ENCODE measurements at places on chromosomes 6 and 20.
A peak's percentile ranks its signal among the peaks of the same experiment; 100 is the strongest.

GRCh38 chr6:138307816-138308730, 69.6 kb upstream of the SMIM28 start:
- no peak overlapping the region for H3K4me3 ChIP-seq
- no peaks in the 10 kb centered on the region for H3K4me1 ChIP-seq
- H3K27ac ChIP-seq = peak overlapping the region; percentile 42
- no peak for DNase-seq

GRCh38 chr6:15580326-15580725, 82.5 kb downstream of the DTNBP1 start:
- DNase-seq = no peak
- no peaks in the 10 kb centered on the region for H3K36me3 ChIP-seq
- H3K4me3 ChIP-seq = no peak overlapping the region
- no peak overlapping the region for H3K27ac ChIP-seq
- no peaks in the 10 kb centered on the region for H3K27me3 ChIP-seq

- peaks cover 24% of the 10 kb centered on the region for H3K4me1 ChIP-seq
- no peak overlapping the region for H3K4me3 ChIP-seq
- no peak for DNase-seq
- H3K27ac ChIP-seq = no peak overlapping the region
These were observed 2.2 kb upstream of the BFSP1 start for GRCh38 chr20:17533396-17533795.

DNA sequence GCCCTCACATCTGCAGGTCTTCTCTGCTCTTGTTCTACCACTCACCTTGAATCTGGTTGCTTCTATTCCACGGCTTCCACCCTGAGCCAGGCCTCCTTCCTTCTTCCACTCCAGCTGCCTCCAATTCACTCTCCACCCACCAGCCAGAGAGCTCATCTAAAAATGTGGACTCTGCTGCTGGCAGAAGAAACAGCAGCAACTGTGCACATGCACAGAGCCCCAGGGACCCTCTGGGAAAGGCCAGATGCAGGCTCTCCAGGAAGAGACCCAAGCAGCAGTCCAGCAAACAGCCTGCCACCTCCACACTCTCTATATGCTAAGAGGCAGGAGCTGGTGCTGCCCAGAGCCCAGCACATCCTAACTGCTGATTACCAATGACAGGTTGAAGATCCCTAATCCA, 162.6 kb upstream of the TOP1 start:
- no peak for DNase-seq
- H3K27ac ChIP-seq = no peak overlapping the region
- no peaks in the 10 kb centered on the region for H3K27me3 ChIP-seq
- H3K4me3 ChIP-seq = no peak overlapping the region
- H3K36me3 ChIP-seq = no peaks in the 10 kb centered on the region
- peaks cover 13% of the 10 kb centered on the region for H3K4me1 ChIP-seq

DNA sequence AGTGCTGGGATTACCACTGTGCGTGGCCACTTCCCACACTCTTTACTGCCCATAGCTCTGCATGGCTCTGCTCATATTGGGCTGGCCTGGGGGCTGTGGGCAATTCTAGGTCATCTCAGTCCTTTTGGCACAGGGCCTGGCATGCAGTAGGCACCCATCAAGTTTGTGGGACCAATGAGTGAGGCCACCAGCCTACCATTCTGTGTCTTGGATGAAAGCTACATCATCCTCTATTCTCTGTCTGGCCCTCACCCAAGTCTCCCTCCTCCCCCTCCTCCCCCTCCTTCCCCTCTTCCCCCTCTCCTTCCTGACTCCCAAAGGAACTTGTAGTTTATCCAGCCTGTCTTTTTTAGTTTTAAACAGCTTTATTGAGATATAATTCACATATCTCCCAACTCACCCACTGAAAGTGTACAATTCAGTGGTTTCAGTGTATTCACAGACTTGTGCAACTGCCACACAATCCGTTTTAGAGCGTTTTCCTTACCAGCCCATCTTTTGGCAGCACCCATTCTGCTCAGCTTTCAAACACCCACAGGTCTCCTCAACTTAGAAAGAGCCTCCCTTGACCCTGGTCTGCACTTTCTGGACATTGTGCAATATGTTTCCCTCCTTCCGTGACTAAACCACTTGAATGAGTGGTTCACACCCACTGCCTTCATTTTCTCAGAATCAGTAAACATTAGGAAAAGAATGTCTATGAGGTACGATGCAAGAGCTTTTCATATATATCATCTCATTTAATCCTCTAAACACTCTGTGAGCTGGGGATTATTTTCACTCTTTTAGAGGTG, 21.5 kb upstream of the MRPS18A start:
- peak overlapping the region; percentile 86 for H3K27ac ChIP-seq
- H3K4me3 ChIP-seq = no peak overlapping the region
- peaks cover 63% of the 10 kb centered on the region for H3K4me1 ChIP-seq
- H3K36me3 ChIP-seq = no peaks in the 10 kb centered on the region
- no peaks in the 10 kb centered on the region for H3K27me3 ChIP-seq

DNA sequence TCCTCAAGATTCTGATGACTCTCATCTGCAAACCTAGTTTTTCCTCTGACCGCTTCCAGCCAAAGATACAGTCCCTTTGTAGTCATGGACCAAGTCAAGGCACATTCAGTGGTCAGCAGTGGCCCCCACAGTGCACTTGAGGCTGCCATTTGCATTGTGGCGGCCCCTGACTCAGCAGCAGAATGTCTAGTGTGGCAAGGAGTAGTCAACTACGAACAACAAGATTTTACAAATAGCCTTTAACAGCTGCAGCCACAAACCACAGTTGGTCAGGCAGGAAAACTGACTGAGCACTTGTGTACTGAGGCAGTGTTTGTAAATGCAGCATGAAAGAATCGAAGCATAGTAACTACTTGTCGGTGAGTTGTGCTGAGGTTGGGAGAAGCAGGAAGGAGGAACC, 49.6 kb downstream of the SLC2A12 start:
- no peaks in the 10 kb centered on the region for H3K27me3 ChIP-seq
- H3K4me3 ChIP-seq = no peak overlapping the region
- H3K4me1 ChIP-seq = peaks cover 7% of the 10 kb centered on the region
- DNase-seq = no peak

DNA sequence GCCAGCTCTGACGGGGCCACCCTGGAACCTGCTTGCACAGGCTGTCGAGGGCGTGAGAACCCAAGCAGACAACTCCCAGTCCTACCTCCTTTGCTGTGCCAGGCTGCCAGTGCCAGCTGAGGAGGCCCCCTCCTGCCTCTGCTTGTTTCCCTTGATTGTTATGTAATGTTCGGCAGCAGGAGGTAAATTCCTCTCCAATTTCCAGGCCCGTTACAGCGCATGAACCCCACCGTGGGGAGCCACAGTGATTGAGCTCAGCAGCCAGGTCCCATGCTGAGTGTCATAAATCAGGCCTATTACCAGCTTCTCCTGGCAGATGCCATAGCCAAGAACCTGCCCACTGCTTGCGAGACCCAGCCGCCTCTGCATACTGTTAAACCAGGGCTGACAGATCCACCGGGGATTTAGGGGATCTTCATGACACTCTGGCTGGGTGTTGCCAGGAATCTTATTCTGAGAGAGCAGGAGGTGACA, 320.5 kb downstream of the DHX35 start:
- H3K4me1 ChIP-seq = no peaks in the 10 kb centered on the region
- no peak for DNase-seq
- no peaks in the 10 kb centered on the region for H3K27me3 ChIP-seq

GRCh38 chr6:130215526-130215925, 7.2 kb downstream of the SAMD3 start:
- H3K4me1 ChIP-seq = no peaks in the 10 kb centered on the region
- no peak for DNase-seq

- no peak overlapping the region for H3K4me3 ChIP-seq
- H3K36me3 ChIP-seq = peaks cover 53% of the 10 kb centered on the region
- no peaks in the 10 kb centered on the region for H3K4me1 ChIP-seq
- H3K27me3 ChIP-seq = no peaks in the 10 kb centered on the region
These were observed 69.9 kb downstream of the ASXL1 start for GRCh38 chr20:32427996-32428395.

GRCh38 chr6:157748839-157749571, 74.0 kb upstream of the SNX9 start:
- DNase-seq = no peak
- H3K27ac ChIP-seq = no peak overlapping the region
- H3K4me1 ChIP-seq = no peaks in the 10 kb centered on the region
- no peaks in the 10 kb centered on the region for H3K27me3 ChIP-seq

GRCh38 chr6:18585032-18585573, 198.0 kb downstream of the RNF144B start:
- no peak for DNase-seq
- no peak overlapping the region for H3K27ac ChIP-seq
- H3K27me3 ChIP-seq = no peaks in the 10 kb centered on the region
- H3K36me3 ChIP-seq = no peaks in the 10 kb centered on the region

GRCh38 chr6:40436685-40437604, 150.2 kb downstream of the LRFN2 start:
- no peaks in the 10 kb centered on the region for H3K27me3 ChIP-seq
- H3K4me1 ChIP-seq = no peaks in the 10 kb centered on the region
- no peak for DNase-seq
- no peak overlapping the region for H3K4me3 ChIP-seq

GRCh38 chr6:40946738-40947301, 92.2 kb downstream of the UNC5CL start:
- no peaks in the 10 kb centered on the region for H3K4me1 ChIP-seq
- no peak overlapping the region for H3K4me3 ChIP-seq
- H3K36me3 ChIP-seq = no peaks in the 10 kb centered on the region
- H3K27me3 ChIP-seq = no peaks in the 10 kb centered on the region

DNA sequence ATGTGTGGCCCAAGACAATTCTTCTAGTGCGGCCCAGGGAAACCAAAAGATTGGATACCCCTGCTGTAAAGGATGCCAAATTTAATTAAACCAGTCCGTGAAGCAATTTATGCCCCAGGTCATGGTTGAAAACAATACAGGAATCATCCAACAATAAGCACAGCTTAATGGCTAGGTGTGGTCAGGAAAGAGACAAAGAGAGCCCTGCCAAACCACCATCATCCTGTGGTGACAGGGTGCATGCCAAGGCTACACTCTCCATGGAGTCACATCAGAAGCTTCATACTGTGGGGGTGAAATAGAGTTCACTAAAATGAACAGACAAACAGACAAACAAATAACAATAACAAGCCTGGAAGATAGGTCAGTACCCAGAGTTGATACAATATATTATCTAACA, 62.7 kb downstream of the DZANK1 start:
- no peaks in the 10 kb centered on the region for H3K27me3 ChIP-seq
- no peak for DNase-seq

- DNase-seq = no peak
- H3K4me3 ChIP-seq = no peak overlapping the region
- no peaks in the 10 kb centered on the region for H3K27me3 ChIP-seq
These were observed 44.7 kb downstream of the MCUR1 start for GRCh38 chr6:13769655-13770053.

GRCh38 chr6:119340796-119341487, 8.6 kb downstream of the MAN1A1 start:
- H3K4me1 ChIP-seq = peaks cover 89% of the 10 kb centered on the region
- no peaks in the 10 kb centered on the region for H3K27me3 ChIP-seq
- DNase-seq = no peak
- peak overlapping the region; percentile 33 for H3K27ac ChIP-seq
- H3K4me3 ChIP-seq = no peak overlapping the region
- no peaks in the 10 kb centered on the region for H3K36me3 ChIP-seq

DNA sequence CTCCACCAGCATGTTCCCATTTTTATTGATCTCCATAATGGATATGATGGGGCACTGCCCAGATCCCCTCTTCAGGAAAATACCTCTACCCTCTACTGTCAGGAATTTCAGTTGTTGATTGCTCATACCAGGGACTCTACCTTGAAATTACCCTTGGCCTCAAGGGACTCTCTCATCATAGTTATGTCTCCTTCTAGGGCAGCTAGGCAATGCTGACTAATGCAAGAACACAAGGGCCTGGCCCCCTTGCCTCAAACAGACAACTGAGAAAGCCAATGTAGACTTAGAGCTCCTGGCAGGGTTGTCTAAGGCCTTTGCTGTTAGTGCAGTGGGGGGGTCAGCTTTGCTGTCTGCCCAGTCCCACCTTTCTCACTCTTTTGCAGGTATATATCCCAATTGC, 493.1 kb downstream of the BTBD3 start:
- peaks cover 6% of the 10 kb centered on the region for H3K4me1 ChIP-seq
- no peaks in the 10 kb centered on the region for H3K27me3 ChIP-seq
- no peak overlapping the region for H3K27ac ChIP-seq
- no peak overlapping the region for H3K4me3 ChIP-seq
- no peak for DNase-seq

DNA sequence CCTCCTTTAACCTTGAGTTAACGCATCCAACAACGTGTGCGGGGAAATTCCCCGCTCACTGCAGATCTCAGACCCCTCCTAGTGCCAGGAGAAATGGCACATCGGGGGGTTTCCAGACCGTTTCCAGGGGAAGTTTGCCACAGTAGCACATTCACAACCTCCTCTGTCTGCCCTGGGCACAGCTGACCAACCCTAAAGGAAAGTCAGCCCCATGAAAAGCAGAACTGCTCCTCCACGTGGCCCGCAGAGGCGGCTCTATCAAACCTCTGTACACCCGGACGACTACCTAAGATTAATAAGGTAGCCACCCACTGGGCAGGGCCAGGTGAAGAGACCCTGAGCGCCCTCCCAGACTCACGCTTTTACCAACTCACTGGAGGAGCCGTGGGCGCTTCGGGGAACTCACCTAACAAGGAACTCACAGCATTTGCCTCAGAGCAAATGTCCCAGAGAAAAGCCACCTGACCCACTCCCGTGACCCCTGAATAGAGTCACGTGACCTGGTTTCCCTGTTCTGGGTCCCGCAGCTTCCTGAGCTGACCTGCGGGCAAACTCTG, 93.1 kb downstream of the PRND start:
- no peaks in the 10 kb centered on the region for H3K36me3 ChIP-seq
- no peaks in the 10 kb centered on the region for H3K27me3 ChIP-seq
- H3K4me3 ChIP-seq = peak overlapping the region; percentile 5
- peaks cover 39% of the 10 kb centered on the region for H3K4me1 ChIP-seq

- H3K36me3 ChIP-seq = no peaks in the 10 kb centered on the region
- no peak overlapping the region for H3K4me3 ChIP-seq
- no peak for DNase-seq
- no peak overlapping the region for H3K27ac ChIP-seq
These were observed 112.1 kb downstream of the FARS2 start for GRCh38 chr6:5373430-5373829.

DNA sequence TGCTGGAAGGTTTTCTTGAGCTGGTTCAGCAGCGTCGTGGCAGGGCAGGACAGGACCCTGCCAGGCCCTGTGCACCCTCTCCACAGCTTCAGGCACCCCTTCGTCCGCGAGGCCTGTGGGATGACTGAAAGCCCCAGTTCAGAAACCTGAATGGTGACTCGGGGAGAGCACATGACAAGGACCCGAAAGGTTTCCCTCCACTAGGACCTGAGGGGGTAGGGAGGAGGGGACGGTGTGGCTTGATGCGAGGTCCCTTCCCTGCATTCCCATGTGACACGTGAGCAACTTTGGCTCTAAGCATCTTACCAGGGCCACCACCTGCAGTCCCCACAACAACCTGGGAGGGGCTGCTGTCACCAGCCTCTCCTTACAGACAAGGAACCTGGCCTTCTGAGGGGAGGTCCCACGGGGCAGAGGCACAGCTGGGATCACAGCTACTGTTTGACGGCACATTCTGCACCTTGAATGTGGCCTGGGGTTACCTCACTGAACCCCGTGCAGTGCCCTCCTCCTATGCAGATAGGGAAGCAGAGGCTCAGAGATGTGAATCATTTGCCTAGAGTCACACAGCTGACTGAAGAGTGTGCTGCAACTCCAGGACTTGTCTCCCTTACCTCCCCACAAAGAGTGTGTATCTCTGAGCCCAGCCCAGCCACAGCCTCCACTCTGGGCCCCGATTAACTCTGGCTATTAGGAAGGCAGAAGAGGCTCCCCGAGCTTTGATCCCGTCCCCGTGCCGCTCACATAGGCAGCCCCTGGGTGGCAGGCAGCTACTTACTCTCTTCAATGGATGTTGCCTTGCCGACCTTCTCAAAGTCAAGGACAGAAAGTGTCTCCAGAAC, 84.6 kb downstream of the PTPN1 start:
- no peak overlapping the region for H3K4me3 ChIP-seq
- no peak overlapping the region for H3K27ac ChIP-seq
- H3K27me3 ChIP-seq = no peaks in the 10 kb centered on the region
- H3K36me3 ChIP-seq = no peaks in the 10 kb centered on the region

All from vagina (tissue), 2 donors.